NCI-H1092 (cell line): ENCODE measurements at places on chromosomes 1 and 21.

DNA sequence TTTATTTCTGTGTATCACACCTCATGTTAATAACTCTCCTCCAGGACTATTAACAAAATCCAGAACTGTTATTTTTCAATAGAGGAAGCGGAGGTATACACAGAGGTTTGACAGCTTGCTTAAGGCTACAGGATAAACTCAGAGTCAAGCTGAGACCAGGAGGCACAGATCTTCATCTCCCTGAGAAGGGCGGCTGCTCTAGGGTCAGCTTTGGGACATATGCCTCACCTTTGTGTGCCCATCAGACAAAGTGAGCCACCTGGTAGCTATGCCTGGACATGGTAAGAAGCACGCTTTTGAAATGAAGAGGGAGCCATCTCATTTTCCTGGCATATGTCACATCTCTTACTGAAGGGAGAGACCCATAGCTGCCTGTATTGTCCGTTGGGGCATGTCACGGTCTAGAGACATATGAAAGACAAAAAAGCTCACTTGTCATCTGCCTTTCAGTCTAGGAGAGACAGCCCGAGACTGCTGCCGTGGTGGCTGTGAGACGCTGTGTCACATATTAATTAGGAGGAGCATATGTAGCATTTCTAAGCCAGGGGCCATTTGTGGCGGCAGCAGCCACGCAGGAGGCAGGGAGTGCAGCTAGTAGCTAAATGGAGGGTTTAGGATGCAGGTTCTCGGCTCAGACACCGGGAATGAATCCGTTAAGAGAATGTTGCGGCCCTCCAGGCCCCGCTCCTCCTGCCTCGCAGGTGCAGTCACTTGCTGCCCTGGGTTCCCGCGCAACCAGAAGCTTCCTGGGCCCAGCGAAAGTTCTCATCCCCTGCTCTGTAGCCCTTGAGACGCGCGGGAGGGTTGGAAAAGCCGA, 161.3 kb upstream of the C1orf21 start:
- DNase-seq = no peak

DNA sequence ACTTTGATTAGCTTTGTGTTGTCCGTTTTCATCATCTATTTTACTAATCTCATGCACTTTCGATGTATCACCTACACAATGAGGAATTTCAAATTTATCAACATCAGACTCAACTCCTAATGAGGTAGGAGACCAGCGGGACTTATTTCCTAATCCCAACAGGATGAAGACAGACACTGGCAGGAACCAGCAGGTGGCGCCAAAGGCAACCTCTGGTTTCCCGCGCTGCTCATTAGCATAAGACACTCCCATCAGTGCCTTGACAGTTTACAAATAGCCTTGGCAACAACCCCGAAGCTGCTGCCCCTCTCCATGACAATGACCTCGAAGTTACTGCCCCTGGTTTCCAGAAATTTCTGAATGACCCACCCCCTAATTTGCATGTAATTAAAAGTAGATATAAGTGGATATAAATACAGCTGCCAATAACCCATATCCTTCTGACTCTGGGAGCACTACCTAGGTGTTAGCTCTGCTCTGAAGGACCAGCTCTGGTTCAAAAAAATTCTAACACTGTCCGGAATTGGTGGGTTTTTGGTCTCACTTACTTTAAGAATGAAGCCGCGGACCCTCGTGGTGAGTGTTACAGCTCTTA, 974.8 kb downstream of the ADGRL2 start:
- DNase-seq = no peak

DNA sequence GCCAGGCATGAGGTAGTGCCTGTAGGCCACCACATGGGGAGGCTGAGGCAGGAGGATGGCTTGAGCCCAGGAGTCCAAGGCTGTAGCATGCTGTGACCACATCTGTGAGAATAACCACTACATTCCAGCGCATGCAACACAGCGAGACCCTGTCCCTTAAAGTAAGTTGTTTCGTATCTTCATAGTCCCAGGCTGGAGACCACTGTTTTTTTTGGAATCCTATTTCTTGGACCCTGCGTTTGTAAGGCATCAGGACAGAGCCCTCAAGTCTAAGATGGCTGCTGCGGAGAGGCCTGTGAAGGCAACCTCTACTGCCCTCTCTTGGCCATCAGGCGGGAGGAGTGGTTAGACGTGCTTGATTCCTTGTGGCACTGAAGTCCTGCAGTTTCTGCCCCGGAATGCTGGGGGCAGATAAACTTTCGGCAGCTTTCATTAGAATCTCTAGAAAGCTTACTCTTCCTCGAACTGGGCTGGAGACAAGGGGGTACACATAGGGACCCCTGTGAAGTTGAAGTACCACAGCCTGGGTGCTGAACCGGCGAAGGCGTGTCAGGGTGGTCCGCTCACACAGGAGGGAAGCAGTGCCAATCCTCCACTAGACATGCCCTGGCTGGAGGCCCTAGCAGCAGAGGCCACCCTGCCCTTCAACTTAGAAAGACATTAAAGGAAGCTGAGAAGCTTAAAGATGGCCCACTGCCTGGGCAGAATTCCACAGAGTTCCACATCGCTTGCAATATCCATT, 36.6 kb downstream of the RABIF start:
- DNase-seq = peak; percentile 24

GRCh38 chr1:206696812-206697585, 12.3 kb downstream of the MAPKAPK2 start:
- no peak for DNase-seq

DNA sequence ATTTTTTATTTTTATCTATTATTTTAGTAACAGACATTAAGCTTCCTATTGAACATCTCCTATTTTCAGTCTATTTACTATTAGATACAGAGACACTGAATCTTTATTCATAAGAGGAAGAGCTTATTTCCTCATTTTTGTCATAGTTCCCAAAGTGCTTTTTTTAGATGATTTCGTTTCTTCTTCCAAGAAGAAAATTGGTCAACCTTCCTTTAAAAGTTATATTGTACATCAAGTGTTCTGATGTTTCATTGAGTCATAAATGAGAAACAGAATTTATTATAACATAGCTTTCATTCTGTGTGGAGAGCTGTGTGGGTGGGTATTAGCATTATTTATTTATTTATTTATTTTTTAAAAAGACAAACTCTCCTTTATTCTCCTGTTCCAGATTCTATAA, 50.6 kb upstream of the BACH1 start:
- no peak for DNase-seq

GRCh38 chr1:4006676-4007374, 106.8 kb upstream of the C1orf174 start:
- no peak for DNase-seq

DNA sequence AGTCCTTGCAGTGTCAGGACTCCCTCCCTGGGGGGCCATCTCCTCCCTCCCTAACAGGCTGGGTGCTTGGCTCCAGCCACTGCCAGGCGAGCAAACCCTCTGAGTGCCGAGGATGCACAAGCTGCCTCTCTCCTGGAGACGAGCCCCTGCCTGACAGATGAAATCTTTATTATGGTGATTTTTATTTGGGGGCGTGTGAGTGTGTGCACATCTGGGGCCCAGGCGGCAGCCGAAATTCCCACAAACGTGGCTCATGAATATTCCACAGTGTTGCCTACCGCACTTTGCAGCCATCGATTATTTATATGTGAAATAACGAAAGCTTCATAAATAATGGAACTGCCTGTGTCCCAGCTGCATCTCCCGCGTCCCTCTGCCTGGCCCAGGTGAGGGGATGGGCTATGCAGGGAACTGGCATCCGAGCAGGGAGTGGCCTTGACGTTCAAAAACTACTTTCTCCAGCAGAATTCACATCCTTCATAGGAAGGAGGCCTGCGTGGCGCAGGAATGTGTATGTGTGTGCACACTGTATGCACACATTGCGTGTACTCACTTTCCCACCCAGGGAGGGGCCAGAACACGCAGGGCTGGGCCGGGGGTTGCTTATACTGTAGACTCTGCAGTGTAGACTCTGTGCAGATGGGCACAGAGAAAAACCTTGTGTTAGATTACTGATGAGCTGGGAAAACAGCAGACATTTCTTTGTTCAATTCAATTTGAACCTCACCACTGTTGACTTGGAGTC, 73.1 kb downstream of the UBIAD1 start:
- no peak for DNase-seq

GRCh38 chr1:72003092-72003491, 279.2 kb downstream of the NEGR1 start:
- DNase-seq = no peak

GRCh38 chr1:219529116-219529515, 83.8 kb downstream of the ZC3H11B start:
- DNase-seq = no peak

- DNase-seq = no peak
Measured at GRCh38 chr1:49541096-49541752, 482.5 kb downstream of the AGBL4 start.

DNA sequence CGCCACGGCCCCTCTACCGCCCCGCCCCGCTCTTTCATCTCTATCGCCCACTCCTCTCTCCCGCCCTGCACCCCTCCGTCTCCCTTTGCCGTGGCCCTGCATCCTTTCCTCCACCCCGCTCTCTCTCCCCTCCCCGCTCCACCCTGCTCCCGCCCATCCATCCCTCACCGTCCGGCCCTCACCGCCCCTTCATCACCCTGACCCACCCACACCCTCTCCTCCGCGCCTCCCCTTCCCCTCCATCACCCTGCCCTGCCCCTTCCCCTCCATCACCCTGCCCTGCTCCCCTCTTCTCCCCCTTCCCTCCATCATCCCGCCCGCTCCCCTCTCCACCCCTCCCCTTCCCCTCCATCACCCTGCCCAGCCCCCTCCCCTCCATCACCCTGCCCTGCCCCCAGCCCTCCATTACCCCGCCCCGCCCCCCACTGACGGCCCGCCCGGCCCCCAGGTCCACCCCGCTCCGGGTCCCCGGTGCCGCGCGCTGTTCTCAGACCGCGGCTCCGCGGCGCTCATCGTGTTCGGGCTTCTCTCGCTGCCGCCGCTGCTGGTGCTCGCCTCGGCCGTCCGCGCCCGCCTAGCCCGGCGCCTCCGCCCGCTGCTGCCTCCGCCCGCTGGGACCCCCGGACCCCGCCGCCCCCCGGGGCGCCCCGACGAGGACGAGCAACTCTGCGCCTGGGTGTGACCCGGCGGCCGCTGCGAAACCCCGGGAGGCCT, 6.2 kb upstream of the ANKRD65 start:
- DNase-seq = no peak

- no peak for DNase-seq
Measured at GRCh38 chr1:62327360-62328055, 8.3 kb upstream of the KANK4 start.

DNA sequence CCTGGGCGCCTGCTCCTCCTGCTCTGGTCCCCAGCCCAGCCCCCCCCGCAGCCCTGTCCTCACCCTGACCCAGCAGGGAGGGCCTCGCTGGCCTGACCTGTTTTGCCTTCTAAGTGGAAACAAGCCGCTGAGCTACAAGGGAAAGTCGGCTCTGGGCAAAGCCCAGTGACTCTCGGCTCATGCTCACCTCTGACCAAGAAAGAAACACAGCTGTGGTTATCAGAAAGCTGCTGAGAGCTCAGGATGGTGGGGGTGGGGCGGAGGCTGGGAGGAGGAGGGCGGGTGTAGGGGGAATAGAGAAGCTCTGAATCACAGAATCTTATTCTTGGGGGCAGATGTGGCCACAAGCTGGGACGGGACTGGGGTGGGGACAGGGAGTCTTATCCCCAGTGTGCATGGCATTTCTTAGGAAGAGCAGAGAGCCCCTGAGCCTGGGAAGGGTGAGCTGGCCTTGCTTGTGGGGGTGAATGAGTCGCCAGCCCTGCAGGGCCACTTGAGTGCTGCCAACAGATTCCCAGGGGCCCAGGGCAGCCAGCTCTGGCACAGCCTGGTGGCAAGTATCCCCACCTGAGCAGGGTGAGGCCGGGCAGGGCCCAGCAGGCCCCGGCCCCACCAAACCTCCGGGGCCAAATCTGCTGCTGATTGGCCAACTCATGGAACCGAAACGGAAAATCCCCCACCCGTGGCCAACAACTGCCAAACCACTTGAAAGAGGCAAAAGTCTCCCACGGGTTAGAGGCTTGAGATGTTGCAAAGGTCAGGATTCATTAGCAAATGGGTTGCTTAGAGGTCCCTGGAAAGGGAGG, 120.6 kb downstream of the SPSB1 start:
- DNase-seq = no peak

- no peak for DNase-seq
Measured at GRCh38 chr1:221782970-221783369, 41.1 kb upstream of the DUSP10 start.

DNA sequence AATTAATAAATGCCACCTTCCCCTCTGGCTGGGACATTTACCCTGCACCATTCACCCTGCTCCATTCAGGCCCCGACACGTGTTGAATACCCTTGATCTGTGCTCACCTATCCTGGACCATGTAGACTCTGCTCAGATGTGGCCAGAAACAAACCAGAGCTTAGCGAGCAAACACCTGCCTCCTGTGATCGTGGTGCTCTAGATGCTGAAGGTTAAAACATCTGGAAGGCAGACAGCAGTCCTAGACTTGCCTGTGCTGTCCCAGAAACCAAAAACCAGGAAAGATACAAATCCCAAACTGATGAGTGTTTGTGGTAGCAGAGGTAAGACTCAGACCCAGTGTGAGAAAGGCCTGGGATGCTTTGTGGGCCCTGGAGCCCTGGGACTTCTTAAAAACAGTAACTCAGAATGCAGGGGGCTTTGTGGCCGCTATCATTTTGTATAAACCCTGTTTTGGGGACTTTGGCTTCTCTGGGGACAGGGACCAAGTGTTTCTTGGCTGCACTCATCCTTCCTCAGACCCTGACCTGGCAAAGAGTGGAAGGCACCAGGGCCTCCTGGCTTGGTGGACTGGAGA, 99.6 kb downstream of the DMRTB1 start:
- no peak for DNase-seq

DNA sequence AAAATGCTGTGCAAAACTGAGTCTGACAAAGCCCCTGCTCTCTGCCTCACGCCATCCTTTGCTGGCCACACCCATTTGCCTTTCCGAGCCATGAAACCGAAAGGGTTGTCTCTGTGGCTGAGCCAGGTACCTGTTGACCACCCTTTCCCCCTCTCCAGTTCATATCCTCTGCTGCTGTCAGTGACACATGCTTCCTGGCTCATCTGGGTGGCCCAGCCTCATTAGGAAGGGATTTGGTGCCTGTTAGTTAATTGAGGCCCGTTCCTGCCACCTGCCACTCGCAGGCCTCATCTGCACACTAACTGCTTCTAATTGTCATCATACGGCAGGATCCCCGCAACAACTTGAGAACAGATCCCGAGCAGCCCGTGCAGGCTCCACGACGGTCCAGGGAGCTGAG, 79.2 kb downstream of the OLIG1 start:
- no peak for DNase-seq

DNA sequence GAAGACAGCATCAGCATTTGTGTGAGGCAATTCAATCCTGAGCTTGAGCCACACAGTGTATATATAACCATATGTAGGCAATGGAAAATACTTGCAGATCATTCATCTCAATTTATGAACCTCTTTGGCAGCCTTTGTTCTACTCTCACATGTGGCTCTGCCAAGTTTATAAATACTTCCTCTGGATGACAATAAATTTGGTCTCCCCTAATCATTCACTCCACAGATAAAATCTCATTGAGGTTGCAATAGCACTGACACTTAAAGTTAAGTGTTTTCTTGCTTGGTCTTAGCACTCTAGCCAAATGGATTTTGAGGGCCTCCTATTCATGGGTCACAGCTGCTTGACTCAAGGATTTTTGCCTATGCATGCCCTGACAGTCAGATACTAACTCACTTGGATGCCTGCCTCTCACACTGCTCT, 136.6 kb upstream of the VANGL1 start:
- no peak for DNase-seq

GRCh38 chr1:42456754-42457089, 379 bp downstream of the PPCS start:
- peak; percentile 65 for DNase-seq

- DNase-seq = no peak
Measured at GRCh38 chr1:11735531-11735853, 444 bp upstream of the AGTRAP start.
